CD4-positive, alpha-beta T cell (primary cell): ENCODE measurements at places on chromosomes 7 and 10. TPM values are rescaled to one million over a fixed set of nuclear protein-coding genes. Genes with fewer than 3 reads are reported as not detected.

DNA sequence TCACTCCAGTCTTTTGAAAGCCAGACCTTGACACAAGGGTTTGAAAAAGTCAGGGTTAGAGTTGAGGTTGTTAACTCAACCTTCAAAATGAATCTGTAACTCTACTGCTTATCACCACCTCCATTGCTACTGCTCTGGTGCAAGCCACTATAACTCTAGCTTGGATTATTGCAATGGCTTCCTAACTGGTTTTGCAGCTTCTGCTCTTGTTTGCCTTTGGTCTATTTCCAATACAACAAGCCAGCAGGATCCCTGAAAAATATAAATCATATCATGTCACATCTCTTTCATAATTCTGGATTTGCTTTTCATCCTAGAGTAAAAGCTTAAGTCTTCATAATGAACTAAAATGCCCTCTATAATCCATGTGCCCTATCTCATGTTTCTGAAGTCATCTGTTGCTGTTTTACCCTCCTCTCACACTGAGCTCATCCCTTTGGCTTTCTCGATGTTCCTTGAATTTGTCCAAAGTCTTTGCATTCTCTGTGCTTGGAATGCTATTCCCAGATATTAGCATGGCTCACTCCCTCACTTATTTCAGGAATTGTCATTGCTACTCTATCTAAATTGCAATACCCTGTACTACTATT is 10.9 kb downstream of the TAS2R60 start:
- no peak for DNase-seq

DNA sequence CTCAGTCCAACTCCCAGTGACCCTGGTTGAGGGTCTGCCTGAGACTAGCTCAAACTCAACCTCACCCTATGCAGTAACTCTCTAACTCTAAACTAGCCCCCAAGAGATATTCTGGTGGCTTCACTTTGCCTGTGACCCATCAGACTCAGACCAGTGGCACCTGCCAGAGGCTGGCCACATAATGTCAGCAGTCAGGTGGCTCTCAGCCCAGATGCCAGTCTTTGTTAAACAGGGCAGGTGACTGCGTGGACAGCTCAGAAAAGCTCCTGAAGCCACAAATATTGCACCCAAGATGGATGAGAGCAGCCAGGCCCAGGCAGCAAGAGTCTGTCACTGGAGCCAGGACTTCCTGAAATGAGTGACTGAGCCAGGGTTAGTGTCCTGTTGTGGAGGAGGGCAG is 129.7 kb upstream of the TCF7L2 start:
- no peak for DNase-seq

CTAGE4 gene
- 1.2 TPM for total RNA-seq

IL2RA gene
- 5.4 TPM for total RNA-seq

DNA sequence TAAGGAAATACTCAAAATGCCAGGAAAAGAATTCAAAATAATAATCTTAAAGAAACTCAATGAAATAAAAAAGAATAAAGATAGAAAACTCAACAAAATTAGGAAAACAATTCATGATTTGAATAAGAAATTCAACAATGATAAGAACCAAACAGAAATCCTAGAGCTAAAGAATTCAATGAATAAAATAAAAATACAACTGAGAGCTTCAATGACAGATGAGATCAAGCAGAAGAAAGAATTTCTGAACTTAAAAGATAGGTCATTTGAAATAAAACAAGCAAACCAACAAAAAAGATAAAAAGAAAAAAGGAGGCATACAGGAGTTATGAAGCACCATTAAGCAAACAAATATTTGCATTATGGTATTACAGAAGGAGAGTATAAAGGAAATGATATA is 5.6 kb upstream of the AKR1B1 start:
- no peak for DNase-seq

DNA sequence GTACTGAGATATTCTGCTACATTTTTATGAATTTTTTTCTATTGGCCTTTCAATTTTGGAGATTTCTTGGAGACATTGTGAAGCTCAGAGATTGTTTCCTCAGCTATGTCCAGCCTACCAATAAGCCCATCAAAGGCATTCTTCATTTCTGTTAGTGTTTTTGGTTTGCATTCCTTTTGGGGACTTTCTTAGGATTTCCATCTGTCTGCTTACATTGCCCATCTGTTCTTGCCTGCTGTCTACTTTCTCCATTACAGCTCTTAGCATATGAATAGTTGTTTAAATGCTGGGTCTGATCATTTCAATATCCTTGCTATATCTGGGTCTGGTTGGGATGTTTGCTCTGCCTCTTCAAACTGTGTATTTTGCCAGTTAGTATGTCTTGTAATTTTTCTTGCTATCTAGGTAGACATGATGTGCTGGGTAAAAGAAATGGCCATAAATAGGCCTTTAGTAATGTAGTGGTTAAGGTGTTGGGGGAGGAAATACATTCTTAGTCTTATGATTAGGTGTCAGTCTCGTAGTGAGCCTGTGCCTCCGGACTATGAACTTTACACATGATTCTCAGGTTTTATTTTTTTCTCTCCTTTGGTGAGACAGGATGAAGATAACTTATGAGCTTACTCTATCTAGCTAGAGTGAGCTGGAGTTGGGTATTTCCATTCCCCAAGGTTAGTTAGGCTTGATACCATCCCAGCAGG is 32.6 kb upstream of the NME8 start:
- no peak for DNase-seq

CLDN4 gene
- 0.14 TPM for total RNA-seq

CREB5 gene
- total RNA-seq, result 0.22 TPM

ARHGAP22 gene
- not detected for total RNA-seq

TMEM140 gene
- 32.2 TPM for total RNA-seq

HEPACAM2 gene
- not detected for total RNA-seq

DNA sequence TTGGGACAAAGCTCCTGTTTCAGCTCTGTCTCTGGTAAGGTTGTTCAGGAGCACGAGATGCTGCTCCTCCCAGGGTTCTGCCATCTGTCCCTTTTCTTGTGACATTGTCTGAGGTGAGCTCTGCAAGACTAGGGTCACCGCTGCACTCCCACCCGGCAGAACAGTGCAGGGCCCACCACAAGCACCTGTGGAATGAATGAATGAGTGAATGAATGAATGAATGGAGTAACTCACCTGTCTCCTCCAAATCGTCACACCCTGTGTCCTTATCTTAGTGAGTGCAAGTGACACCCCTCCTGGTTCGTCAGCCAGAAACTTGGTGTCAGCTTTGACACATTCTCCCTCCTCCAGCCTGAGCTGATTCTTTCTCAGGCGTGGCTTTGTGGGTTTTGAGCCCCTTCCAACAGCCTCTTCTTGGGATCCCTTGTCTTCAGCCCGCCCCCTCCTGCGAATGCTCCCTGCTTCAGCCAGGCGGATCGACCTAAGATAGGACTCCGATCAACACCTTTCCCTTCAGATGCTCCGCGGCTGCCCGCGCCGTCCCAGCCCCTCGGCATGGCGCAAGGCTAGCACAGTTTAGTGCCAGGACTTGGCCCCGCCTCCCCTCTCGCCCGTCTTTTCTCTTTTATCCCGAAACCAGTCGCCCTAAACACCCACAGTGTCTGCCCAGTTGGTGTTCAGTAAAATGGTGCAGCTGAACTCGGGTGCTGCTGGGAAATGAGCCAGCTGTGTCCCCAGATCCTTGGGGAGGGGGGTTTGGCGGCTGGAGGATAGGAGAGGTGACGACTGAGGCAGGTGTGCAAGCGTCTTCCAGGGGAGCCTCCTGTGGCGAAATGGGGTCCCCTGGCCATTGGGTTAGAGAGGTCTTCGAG is 89.3 kb downstream of the BEND7 start:
- DNase-seq, result no peak

DNA sequence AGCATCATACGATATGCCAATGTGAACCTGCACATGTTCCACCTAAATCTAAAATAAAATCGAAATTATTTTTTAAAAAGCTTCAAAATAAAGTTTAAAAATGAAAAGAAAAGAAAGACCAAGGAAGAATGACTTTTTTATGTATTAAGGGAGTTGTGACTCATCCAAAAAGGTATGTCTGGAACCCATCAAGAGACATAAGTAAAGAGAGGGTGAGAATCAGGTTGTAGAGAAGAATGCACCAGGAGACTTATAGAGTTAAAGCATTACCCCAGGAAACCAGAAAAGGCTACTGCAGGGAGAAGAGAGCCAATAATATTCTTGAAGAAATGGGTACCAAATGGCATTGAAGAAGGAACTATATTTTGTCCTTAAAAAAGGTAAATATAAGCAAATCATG is 69.8 kb downstream of the CTTNBP2 start:
- DNase-seq, result no peak

EPO gene
- not detected for total RNA-seq

DNA sequence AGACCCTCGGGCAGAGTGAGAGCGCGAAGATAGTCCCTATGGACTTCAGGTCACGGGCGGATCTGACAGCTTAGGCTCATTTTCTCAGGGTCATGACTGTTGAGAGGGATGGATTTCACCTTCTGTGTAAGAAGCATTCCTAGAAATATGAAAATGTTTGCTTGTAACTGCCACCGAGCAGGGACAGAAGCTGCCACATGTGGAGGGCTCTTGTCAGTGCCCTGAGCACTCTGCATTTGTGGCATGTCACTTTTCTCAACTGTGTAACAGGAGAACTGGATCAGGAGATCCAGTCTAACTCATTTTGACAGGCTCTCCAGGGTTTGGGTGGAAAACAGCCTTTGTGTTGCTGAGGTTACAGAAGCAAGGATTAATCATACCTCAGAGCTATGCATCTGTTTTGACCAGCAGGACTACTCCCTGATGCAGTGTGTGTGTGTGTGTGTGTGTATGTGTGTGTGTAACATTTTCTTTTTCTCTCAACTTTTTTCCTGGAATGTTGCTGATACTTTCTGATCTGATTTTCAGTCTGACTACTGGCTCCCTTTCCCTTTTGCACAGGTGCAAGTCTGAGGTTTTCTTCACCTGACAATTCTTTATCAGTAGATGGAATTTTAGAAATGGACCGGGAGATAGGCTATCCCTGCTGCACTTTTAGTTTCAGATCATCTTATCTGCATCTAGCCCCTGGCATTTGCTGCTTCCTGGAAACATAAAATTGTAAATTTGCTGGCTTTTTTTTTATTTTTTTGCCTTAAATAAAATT is 183.3 kb downstream of the STK31 start:
- no peak for DNase-seq

ADRB1 gene
- total RNA-seq, result 0.11 TPM

- DNase-seq, result no peak
These were observed 348.2 kb downstream of the PTPRN2 start for GRCh38 chr7:158239290-158239981.

- DNase-seq, result no peak
These were observed 12.2 kb downstream of the CCDC6 start for GRCh38 chr10:59894114-59894513.

DNA sequence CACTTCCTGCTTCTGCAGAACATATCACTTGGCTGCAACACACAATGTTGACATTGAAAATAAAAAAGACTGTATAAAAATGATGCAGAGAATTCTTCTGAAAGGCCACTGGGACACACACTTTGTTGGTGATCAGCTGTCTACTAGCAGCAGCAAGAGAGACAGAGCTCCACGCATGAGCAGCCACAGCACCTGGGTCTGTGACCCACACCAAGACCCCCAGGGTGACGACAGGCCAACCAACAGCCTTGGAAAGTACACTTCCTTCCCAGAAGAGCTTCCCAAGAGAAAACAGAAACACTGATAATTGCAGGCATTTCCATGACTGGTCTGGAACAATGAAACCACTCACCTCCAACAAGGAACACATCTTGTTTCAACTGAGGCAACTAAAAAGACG is 239.0 kb downstream of the DIP2C start:
- no peak for DNase-seq

DNA sequence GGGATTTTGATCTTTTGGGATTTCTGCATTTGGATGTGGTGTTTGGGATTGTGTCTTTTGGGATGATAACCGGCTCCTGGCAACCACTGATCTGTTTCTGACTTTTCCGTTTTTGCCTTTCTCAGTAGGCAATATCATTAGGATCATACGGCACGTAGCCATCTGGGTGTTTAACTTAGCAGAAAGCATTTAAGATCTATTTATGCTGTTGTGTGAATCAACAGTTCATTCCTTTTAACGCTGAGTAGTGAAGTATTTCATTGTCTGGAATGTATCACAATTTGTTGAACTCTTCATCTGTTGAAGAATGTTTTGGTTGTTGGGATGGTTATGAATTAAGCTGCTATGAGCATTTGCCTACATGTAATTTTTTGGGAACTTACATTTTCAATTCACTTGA is 459.6 kb downstream of the SDK1 start:
- no peak for DNase-seq

GRCh38 chr10:25261558-25261957 is 86.8 kb downstream of the GPR158 start:
- DNase-seq, result no peak

GRCh38 chr10:3330663-3331062 is 158.1 kb upstream of the PITRM1 start:
- DNase-seq, result no peak

- DNase-seq, result no peak
These were observed 11.7 kb downstream of the MAP3K8 start for GRCh38 chr10:30445711-30446110.

DNA sequence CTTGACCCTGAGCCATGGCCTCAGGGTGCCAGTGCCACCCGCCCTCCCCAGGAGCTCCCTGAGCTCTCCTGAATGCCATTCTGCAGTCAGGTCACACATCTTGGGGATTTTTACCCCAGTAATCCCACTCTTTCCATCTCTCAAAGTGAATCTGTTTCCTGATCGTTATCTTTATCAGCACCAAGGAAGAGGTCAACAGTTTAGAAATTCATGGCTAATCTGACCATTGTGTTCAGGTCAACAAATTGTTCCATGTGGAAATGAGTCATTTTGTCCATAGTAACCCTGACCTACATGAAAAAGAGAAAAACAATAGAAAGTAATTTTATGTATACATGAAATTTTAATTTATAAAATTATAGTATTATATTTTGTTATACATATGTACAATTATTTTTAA is 28.8 kb upstream of the ZNF488 start:
- DNase-seq, result no peak

DNA sequence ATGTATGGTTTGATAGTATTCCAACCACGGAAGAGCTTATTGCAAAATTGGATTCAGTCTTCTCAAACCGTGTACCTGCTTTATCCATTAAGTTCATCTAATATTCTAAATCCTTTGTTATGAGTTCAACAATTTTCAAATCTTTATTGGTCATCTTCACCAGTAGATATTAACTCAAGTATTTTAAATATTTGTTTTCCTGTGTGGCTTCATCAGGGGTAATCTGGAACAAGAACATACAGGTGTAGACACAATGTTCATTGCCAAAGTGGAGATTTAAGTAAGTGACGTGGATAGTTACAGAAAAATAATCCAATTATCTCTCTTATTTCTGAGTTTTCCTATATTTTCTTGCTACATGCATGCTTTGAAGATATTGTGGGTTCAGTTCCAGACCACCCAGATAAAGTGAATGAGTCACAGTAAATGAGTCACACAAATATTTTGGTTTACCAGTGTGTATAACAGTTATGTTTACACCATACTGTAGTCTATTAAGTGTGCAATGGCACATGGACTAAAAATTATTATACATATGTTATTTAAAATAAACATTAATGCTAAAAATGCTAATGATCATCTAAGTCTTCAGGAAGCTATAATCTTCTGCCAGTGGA is 429.0 kb upstream of the POT1 start:
- DNase-seq, result no peak

GRCh38 chr7:7946486-7946885 is 22.1 kb upstream of the GLCCI1 start:
- no peak for DNase-seq
